ENCODE measurements at places on chromosomes 12 and 14. TPM values are rescaled to one million over a fixed set of nuclear protein-coding genes. Genes with fewer than 3 reads are reported as not detected.

GRCh38 chr12:3791256-3791874 lies 38.5 kb upstream of the CRACR2A start:
- H3K27me3 ChIP-seq: no peaks in the 10 kb centered on the region
- no peak overlapping the region for H3K4me3 ChIP-seq
- H3K27ac ChIP-seq: peak overlapping the region; percentile 33
- no peaks in the 10 kb centered on the region for H3K36me3 ChIP-seq
- H3K4me1 ChIP-seq: peaks cover 44% of the 10 kb centered on the region
- no peak for DNase-seq

DNA sequence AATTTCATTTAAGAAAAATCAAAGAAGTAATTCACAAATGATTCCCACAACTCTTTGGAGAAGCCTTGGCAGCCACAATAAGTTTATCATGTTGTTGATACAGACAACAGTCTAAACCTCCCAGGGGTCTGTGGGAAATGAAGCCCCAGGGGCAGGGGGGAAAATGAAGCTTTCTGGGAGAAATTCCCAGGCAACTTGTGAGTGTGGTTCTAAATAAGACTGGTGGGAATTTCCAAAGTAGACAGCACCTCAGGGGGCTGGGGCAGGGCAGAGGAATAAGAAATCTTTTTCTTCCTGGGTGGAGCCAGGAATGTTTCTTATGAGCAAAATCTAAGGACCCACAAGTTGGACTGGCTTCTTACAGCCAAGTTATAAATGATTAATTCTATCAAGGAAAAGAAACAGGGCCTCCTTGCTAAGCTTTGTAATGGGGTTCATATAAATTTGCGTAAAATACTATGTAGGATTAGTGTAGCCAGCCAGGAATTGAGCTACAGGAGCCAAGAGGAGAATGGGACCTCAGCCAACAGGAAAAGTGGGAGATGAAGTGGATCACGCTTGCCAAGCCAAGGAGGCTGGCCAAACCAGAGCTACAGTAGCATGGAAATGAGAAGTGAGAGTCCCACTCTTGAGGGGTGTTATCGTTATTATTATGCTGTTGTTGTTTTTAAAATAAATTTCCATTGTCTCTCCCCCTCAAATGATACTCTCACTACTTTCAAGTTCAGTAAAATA lies 182.9 kb upstream of the FAR2 start:
- no peak for DNase-seq
- H3K4me3 ChIP-seq: no peak overlapping the region
- H3K27me3 ChIP-seq: no peaks in the 10 kb centered on the region
- no peaks in the 10 kb centered on the region for H3K4me1 ChIP-seq
- H3K27ac ChIP-seq: no peak overlapping the region

- H3K27ac ChIP-seq: no peak overlapping the region
- H3K36me3 ChIP-seq: no peaks in the 10 kb centered on the region
- no peaks in the 10 kb centered on the region for H3K27me3 ChIP-seq
- no peak for DNase-seq
- peaks cover 29% of the 10 kb centered on the region for H3K4me1 ChIP-seq
Measured at GRCh38 chr14:87080146-87080545, 912.8 kb downstream of the GALC start.

The ACSM4 gene
- total RNA-seq: not detected

DNA sequence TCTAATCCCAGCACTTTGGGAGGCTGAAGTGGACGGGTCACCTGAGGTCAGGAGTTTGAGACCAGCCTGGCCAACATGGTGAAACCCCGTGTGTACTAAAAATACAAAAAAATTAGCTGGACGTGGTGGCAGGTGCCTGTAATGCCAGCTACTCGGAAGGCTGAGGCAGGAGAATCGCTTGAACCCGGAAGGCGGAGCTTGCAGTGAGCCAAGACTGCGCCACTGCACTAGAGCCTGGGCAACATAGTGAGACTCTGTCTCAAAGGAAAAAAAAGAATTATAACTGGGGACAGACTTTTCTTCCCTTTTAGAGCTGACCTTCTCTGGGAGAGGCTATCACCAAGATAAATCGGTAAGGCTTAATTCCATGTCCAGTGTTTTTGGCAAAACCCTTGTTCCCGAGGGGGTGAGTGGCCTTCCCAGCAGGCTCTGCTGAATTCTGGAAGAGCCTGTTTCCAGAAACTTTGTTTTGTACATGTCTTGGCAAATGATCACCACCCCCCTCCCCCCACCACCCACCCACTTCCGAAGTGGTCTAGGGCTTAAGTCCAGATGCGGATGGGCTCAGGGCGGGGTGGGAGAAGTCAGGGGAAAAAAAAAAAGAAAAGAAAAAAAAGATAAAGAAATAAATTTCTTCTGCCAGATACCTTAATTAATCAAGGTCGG lies 32.3 kb upstream of the DEGS2 start:
- H3K4me3 ChIP-seq: no peak overlapping the region
- no peak for DNase-seq
- H3K4me1 ChIP-seq: peaks cover 10% of the 10 kb centered on the region
- no peak overlapping the region for H3K27ac ChIP-seq
- no peaks in the 10 kb centered on the region for H3K27me3 ChIP-seq

DNA sequence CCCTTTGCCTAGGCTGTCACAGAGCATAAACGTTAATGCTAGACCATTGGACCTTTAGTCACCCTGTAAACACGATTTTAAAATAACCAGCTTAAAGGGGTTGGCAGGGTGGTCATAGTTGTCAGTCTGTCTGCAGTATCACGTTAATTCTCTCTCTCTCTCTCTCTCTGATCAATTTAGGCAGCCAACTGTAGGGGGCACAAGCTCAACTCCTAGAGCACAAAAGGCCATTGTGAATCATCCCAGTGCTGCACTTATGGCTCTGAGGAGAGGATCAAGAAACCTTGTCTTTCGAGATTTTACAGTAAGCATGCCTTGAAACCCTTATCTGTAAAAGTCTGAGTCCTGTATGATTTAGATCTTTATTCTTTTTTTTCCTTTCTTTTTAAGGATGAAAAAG lies 97.1 kb downstream of the SCAF11 start:
- peak; percentile 79 for DNase-seq
- H3K4me1 ChIP-seq: no peaks in the 10 kb centered on the region
- no peaks in the 10 kb centered on the region for H3K27me3 ChIP-seq
- H3K36me3 ChIP-seq: peaks cover 3% of the 10 kb centered on the region
- no peak overlapping the region for H3K4me3 ChIP-seq
- H3K27ac ChIP-seq: no peak overlapping the region

DNA sequence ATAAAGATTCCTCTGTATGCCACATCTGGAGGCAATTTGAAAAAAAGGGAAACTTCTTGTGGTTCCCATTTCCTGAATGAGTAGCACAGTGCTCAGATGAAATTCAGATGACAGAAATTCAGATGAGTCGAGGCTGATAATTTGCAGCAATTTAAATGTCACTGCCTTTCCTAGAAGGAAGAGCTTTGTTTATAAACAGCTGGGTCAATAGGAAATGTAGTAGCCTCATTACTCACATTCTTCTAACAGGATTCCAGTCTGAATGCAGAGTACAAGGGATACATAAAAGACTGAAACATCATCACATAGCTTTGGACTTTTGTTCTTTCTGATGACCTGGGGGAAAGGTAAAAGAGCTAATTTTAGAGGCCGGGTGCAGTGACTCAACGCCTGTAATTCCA lies 11.3 kb upstream of the DACT1 start:
- peaks cover 83% of the 10 kb centered on the region for H3K4me1 ChIP-seq
- peak overlapping the region; percentile 76 for H3K27ac ChIP-seq
- no peaks in the 10 kb centered on the region for H3K36me3 ChIP-seq
- H3K27me3 ChIP-seq: peaks cover 18% of the 10 kb centered on the region

- peaks cover 8% of the 10 kb centered on the region for H3K36me3 ChIP-seq
- H3K27me3 ChIP-seq: no peaks in the 10 kb centered on the region
- no peaks in the 10 kb centered on the region for H3K4me1 ChIP-seq
- no peak overlapping the region for H3K27ac ChIP-seq
Measured at GRCh38 chr12:124168016-124168786, 126.7 kb upstream of the RFLNA start.

GRCh38 chr12:70628701-70629480 lies 8.3 kb downstream of the PTPRB start:
- no peaks in the 10 kb centered on the region for H3K27me3 ChIP-seq
- no peak overlapping the region for H3K27ac ChIP-seq
- H3K4me1 ChIP-seq: no peaks in the 10 kb centered on the region

DNA sequence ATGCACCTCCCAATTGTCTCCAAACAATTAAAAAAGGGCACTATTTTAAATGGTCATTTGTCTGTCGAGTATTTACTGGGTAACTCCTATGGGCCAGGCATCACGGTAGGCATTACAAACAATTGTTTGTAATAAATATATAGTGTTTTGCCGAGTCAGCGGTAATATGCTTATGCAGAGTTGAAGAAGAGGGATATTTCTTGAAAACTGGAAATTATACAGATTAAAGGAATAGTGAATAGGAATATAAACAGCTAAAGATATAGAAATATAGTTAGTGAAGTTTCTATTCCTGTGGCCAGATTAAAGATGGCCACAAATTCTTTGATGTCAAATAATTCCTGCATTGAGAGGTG lies 13.5 kb upstream of the CRADD start:
- H3K4me3 ChIP-seq: no peak overlapping the region
- H3K36me3 ChIP-seq: no peaks in the 10 kb centered on the region
- no peak for DNase-seq
- H3K4me1 ChIP-seq: peaks cover 3% of the 10 kb centered on the region
- H3K27ac ChIP-seq: no peak overlapping the region

DNA sequence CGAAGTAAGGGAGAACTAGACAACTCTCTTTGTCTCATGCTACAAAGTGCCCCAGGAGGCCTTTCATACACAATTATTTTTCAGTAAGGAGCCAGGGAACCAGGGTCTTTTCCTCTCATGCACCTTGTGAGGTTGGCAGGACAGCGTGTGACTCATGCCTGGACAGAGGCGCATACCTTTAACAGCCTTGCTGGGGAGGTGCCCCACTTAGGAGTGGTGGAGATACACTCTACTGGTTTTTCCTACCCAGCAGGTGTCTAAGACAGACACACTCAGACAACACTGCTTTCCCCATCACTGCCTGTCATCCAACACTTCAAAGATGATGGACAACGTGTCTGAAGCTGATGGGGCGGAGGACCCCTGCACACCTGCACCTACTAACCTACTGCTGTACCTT lies 49.1 kb downstream of the B4GALNT3 start:
- DNase-seq: no peak
- H3K27ac ChIP-seq: no peak overlapping the region
- H3K36me3 ChIP-seq: no peaks in the 10 kb centered on the region
- no peak overlapping the region for H3K4me3 ChIP-seq
- peaks cover 27% of the 10 kb centered on the region for H3K4me1 ChIP-seq

- no peaks in the 10 kb centered on the region for H3K36me3 ChIP-seq
- no peak overlapping the region for H3K27ac ChIP-seq
- H3K4me1 ChIP-seq: peaks cover 5% of the 10 kb centered on the region
- DNase-seq: peak; percentile 26
Measured at GRCh38 chr12:71135812-71136176, 22.0 kb downstream of the TSPAN8 start.

The LIN7A gene
- 6.2 TPM for total RNA-seq

DNA sequence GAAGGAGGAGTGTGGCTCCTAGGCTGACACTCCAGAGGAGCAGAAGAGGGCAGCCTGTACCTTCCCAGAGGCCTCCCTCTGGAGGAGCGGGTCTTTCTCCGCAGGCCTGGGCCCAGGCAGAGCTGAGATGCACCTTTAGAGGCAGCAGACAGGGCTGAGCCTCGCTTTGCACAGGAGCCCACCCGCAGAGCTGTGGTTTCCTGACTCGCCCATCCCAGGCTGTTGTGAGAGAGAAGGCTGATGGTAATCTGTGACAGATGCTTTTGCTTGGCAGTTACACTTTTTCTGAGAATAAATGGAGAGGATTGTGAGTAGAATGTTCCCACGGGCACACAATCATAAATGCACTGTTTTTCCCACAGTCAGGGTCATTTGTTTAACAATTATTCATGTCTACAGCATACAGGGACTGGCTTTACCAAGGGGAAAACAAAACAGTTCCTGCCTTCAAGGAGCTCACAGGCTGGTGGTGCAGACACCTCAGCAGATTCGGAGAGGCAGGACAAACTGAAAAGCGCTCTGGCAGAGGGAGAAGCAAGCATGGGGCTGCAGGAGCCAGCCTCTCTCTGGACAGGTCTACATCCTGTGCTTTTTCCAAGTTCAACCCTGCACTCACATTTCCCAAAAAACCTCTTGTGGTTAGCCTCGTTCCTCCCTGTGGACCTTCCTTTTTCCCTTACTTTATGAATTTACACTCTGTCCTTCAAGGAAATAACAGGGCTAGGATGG lies 13.9 kb downstream of the EVL start:
- H3K27me3 ChIP-seq: no peaks in the 10 kb centered on the region
- peaks cover 4% of the 10 kb centered on the region for H3K4me1 ChIP-seq
- DNase-seq: peak; percentile 63
- no peak overlapping the region for H3K27ac ChIP-seq
- H3K4me3 ChIP-seq: no peak overlapping the region

DNA sequence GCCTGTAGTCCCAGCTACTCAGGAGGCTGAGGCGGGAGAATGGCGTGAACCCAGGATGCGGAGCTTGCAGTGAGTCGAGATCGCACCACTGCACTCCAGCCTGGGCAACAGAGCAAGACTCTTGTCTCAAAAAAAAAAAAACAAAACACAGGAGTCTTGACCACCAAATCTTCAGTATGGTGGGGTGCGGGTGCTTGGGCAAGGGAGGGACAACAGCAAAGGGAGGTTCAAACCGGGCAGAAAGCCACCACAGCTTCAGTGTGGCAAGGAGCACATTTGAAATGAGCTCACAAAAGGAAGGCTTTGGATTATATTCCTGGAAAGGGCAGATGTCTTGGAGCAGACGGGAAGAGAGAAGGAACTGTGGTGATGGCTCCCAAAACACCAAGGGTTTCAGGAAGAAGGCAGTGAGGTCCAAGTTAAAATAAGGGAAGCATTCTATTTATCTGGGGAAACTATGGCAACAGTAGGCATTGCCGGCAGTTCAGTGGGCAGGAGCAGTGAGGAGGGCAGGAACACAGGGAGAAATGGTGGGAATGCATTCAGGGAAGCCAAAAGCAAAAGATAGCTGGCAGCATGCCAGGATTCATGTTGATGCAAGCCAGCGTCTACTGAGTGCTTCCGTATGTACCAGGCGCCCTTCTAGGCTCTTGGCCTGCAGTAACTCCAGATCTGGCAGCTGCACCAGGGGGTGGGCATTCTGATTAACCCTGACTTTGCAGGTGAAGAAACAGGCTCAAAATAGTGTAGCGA lies 51.0 kb upstream of the SRSF5 start:
- no peaks in the 10 kb centered on the region for H3K27me3 ChIP-seq
- H3K36me3 ChIP-seq: no peaks in the 10 kb centered on the region
- no peak overlapping the region for H3K4me3 ChIP-seq
- no peak for DNase-seq
- H3K4me1 ChIP-seq: peaks cover 31% of the 10 kb centered on the region

GRCh38 chr14:67418401-67419191 lies 6.6 kb upstream of the PLEK2 start:
- peaks cover 3% of the 10 kb centered on the region for H3K27me3 ChIP-seq
- no peak for DNase-seq
- no peak overlapping the region for H3K4me3 ChIP-seq
- no peaks in the 10 kb centered on the region for H3K36me3 ChIP-seq

GRCh38 chr12:122646517-122647217 lies 56.5 kb downstream of the HCAR2 start:
- no peaks in the 10 kb centered on the region for H3K27me3 ChIP-seq
- no peak overlapping the region for H3K4me3 ChIP-seq
- no peak overlapping the region for H3K27ac ChIP-seq

- DNase-seq: no peak
- no peak overlapping the region for H3K4me3 ChIP-seq
- no peak overlapping the region for H3K27ac ChIP-seq
- no peaks in the 10 kb centered on the region for H3K27me3 ChIP-seq
Measured at GRCh38 chr14:85317491-85318021, 212.4 kb upstream of the FLRT2 start.

The CCDC38 gene
- total RNA-seq: not detected
